ENCODE measurements at places on chromosomes 1 and 21. TPM values are rescaled to one million over a fixed set of nuclear protein-coding genes. Genes with fewer than 3 reads are reported as not detected.

- no peak for DNase-seq
Measured at GRCh38 chr21:46636181-46636512, 673 bp downstream of the PRMT2 start.

GRCh38 chr1:25462732-25463131 lies 32.0 kb downstream of the MACO1 start:
- DNase-seq: no peak

GRCh38 chr21:30468900-30469714 lies 11.1 kb downstream of the KRTAP19-1 start:
- DNase-seq: no peak

DNA sequence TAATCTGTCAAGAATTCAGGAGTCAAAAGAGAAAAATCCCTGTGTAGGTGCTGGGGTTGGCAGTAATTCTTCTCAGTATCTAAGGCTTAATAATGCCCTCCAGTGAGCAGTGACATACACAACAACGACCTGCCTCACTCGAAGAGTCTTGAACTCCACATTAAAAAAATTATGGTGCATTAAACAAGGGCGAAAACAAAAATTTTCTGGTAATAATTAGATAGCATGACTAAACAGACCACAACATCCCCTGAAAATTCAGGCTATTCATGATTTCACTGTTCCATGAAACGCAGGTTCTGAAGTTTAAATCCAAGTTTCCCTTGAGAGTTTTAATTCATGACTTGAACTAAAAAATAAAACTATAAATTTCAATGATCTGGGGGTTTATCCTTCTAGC lies 5.1 kb downstream of the SRSF4 start:
- no peak for DNase-seq

DNA sequence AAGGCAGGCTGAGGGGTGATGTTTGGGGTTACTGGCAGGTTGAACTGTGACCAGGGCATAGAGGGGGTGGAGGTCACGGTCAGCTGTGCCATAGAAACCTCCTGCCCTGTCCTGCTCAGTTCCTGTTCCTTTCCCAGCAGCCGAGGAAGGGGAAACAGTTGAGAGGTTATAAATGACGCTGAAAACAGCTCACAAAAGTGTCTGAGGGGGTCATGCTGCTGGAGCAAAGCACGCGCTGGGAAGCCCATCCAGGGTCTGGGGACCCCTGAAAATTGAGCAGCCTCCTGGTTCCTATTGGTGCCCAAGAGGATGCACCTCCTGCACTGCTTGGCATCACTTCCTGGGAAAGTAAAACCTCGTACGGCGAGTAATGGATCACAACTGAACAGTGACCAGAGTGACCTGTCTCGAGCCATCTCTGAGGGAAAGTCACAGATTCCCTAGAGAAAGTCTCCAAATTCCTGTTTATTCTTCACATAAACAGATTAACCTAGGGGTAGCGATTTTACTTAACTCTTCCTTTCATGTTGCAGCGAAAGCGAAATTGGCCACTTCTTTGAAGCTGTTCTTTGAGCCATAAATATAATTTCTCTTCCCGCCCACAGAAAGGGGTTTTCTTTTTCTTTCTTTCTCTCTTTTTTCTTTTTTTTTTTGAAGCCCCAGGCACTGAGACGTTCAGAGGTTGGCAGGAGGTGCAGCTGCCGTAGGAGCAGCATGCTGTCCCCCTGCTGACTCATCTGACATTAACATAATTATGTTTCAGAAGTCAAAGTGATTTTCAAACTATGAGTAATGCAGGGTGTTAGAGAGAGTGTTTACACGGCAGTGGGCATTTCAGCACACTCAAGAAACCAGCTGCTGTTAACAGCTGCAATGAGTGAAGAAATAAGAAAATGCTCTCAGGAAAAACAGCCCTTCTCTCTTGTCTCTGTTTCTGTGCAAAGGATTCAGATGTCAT lies 41.8 kb upstream of the ATF3 start:
- no peak for DNase-seq

GRCh38 chr1:45716700-45717099 lies 28.7 kb downstream of the TMEM69 start:
- DNase-seq: no peak

DNA sequence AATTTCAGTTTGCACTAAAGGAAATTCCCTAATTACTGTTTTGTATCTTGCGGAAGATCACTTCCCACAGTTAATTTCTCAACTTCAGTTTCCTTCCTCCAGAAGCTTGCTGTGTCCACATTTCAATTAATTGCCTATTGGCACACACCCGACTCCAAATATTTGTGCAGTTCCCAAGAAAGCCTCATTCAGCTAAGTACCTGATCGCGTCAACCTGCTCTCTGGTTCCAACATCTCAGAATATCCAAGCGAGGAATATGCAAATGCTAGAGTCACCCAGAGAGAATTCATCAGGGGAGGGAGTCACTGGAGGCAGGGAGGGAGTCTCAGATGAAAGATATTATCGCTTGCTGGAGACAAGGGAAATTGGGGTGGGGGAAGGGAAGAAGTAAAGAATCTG lies 351.3 kb downstream of the RRAGC start:
- no peak for DNase-seq

DNA sequence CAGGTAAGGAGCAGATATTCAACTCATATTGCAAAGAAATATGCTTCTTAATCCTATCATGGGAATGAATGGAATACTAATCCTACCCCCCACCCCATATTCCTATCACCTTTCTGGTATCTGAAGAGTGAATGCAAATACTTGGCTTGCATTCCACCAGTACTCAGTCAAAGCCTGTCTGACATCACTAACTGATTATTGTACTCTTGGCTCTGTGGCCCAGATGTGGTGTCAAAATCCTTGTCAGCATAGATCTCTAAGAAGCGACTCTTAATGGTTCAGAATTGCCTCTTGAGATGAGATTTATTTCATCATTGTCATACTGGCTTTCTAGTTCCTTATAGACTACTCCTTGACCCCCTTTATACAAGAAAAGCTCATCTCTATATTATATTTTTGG lies 604.6 kb downstream of the ADGRL2 start:
- DNase-seq: no peak

DNA sequence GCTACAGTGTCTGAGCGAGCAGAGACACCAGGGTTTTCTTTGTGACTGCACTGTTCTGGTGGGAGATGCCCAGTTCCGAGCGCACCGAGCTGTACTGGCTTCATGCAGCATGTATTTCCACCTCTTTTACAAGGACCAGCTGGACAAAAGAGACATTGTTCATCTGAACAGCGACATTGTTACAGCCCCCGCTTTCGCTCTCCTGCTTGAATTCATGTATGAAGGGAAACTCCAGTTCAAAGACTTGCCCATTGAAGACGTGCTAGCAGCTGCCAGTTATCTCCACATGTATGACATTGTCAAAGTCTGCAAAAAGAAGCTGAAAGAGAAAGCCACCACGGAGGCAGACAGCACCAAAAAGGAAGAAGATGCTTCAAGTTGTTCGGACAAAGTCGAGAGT lies 2.7 kb downstream of the ZBTB18 start:
- DNase-seq: no peak

DNA sequence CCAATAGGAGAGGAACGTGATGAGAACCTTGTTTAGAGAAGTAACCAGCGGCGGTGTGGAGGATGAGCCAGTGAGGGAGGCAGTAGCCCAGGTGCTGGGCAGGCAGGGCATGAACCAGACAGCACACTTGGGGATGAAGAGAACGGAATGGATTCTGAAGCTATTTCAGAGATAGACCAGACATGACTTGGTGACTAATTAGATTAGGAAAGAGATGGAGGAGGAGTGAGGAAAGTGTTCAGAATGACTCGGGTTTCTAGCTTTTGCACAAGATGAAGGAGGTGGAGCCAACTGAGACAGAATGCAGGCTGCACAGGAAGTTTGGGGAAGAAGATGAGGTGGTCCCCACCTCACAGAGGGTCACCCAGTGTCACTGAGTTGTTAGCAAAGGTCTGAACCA lies 5.1 kb downstream of the PEF1 start:
- DNase-seq: no peak

DNA sequence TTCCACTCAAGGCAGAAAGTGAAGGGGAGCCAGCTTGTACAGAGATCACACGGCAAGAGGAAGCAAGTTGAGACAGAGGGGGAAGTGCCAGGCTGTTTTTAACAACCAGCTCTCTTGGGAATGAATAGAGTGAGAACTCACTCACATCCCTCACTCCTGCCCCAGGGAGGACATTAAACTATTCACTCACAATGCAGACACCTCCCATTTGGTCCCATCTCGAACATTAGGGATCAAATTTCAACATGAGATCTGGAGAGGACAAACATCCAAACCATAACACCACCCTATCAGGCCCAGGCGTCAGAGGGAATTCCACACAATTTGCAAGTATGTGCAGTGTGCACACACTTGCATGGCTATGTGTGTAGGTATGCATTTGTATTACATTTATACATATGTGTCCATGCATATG lies 62.7 kb downstream of the DMAP1 start:
- DNase-seq: no peak

GRCh38 chr1:205141236-205142101 lies 19.7 kb upstream of the RBBP5 start:
- DNase-seq: peak; percentile 87

- DNase-seq: no peak
Measured at GRCh38 chr1:58082596-58082995, 463.9 kb downstream of the OMA1 start.

DNA sequence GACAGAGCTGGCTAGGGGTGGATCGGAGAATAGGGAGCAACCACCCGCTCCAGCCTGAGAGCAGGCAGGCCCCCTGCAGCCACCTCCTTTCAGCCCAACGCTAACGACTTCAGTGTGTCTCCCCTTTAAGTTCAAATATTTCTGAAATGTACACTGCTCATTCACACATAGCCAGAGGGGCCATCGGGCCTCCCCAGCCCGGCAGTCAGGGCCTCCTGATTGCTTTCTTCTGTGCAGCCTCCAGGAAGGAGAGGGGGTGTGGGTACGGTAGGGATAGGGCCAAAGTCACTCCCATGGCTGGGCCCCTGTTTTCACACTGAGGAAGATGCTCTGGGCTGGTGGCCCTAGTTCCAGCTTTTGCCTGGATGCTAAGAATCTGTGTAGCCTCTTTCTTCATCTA lies 64.8 kb downstream of the EPHB2 start:
- DNase-seq: no peak

GRCh38 chr21:33800753-33801423 lies 114.7 kb downstream of the ATP5PO start:
- DNase-seq: no peak

The RIPPLY3 gene
- total RNA-seq: not detected

The UBE2U gene
- not detected for total RNA-seq

The PWP2 gene
- 3.1 TPM for total RNA-seq

The GBP7 gene
- not detected for total RNA-seq
